ENCODE measurements at places on chromosomes 16 and 17.

GRCh38 chr16:4777339-4778049 is 10.5 kb upstream of the ZNF500 start:
- DNase-seq = no peak

DNA sequence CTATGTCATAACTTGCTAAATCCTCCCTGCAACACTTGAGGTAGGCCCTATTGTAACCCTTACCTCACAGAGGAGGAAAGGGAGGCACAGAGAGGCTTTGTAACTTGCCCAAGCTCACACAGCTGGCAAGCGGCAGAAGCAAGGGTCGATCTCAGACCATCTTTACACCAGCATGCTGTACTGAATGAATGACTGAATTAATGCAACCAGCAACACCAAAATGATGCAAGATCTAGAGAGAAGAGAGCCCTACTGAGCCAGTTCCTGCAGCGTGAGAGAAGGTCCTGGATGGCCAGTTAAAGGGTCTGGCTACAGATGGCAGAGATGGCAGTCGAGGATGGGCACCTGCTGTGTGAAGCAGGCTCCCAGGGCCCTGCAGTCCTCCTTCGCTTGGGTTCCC is 8.2 kb upstream of the KLHL36 start:
- DNase-seq = no peak

DNA sequence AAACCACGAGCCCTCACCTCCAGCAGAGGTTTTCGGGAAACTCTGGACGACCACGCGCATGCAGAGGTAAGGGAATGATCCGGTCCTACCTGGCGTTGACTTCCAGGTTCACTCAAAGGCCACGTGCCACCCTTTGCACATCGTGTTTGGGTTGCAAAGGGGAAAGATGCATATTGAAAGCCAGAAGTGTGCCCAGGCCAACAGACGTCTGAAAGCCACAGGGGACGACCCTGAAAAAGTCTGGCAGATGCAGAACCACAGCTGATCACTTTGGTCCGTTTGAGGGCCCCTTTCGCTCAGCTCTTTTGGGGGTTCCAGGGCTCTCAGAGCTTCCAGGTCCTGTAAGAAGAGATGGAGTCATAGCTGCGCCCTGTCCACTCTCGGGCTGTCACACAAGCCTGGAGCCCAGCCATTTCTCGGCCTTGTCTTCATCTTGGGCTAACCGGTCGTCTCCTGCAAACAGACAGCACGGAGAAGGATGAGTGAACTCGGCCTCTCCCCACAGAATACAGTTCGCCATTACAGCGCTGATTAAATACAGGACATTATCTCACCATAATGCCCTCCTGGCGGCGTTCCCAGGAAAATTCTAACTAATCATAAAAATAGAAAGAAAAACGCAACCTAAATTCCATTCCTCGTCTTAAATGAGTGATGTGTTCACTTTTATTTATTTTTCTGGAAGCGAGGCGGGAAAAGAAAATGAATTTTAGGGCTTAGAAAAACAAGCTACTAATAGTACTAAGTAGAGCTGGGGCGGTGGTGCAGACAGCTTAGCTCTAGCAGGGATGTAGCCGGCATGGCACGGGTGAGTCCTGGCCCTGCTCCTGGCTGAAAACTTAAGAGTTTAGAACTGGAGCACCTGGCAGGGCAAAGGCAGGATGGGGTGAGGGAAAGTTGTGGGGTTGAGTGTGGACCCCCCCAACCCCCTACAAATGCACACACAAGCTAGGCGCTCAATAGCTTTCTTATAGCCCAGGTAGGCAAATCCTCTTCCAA is 45.5 kb upstream of the ZFHX3 start:
- DNase-seq = no peak

DNA sequence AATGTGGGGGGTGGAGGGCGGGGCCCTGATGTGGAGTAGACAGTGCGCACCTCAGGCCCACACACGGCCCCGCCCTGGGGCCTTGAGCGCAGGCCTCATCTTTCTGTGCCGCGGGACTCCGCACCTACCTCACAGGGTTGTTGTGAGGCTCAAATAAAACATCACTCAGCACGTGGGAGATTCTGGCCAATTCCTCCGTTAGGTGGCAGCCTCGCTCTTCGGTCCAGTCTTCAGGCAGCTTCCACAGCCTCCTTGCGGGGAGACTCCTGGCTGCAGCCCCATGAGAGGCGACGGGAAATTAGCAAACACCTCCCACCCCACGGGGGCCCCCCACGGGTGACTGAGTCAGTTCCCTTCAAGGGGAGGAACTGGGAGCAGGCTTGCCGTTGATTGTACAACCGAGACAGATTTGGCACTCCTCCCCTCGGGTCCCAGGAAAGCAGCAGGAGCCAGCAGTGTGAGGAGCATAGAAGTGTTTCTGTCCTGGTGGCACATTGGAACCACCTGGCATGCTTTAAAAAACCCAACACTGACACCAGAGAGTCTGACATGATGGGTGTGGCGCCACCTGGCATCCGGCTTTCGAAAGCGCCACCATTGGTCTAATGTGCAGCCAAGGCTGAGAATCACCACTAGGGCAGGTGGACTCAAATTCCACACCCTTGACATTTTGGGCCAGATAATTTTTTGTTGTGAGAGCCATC is 7.6 kb downstream of the MRM1 start:
- DNase-seq = no peak

GRCh38 chr17:45279898-45280297 is 18.0 kb upstream of the SPATA32 start:
- no peak for DNase-seq

DNA sequence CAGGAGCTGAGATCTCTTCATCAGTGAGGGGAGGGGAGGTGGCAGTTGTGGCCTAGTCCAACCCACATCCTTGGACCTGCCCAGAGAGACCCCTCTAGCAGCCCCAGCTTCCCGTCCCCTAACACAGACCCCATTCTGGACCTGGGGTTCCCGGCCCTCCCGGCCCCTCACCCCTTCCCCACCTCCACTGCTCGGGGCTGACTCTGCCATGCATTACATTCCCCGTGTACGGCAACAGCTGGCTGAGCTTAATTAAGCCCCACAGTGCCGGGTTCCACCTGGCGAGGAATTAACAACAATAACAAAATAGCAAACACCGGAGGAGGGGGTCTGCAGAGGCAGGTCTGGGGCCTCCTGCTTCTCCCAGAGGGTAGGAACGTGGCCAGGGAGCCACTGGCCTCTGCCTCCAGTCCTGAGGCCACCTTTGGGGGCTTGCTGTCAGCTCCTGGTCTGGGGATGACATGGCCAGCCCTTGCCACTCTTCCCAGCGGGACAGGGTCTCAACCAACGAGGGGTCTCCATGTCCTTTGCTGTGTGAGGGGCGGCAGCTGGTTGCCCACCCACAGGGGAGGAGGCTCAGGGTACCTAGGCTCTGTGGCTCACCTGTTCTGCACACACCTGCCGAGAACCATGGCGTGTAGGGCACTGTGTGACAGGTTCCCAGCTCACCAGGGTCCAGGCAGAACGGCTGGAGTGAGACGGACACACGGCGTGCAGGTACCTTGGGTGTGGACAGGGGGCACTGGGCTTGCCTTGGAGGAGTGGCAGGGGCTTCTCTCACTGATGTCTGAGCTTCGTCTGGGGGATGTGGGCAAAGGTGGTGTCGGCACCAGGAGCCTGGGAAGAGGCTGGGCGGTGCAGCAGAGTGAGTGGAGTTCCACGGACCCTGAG is 46.9 kb upstream of the CBFA2T3 start:
- no peak for DNase-seq

DNA sequence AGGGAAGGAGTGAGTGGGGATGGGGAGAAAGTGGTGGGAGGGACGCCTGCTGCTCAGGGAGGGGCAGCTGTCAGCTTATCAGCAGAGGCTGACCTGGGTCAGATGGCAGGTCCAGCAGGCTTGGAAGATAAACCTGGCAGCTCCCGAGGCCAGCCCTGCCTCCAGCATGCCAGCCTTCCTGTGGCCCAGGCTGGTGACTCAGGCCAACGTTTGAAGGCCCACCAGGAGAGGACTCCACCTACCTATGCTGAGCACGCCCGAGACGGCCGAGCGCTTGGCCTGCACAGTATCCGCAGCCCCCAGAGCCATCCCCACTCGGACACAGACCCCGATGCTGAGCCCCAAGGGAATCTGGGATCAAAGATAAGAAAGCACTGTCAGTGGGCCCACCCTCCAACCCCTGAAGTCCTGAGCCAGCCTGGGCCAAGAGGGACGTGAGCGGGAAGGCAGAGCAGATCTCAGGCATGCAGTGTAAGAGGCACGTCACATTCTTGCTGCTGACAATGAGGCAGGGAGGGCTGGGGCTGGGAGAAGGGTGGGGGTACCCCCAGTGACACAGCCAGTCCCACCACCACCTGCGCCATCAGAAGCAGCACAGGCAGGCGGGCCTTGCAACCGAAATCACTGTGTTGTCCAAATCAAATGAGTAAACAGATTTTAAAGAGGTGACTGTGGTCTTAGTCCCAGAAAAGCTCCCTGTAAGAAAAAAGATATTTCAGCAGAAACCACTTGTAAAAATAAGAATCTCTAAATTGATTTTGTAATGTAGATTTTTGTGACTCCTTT is 12.4 kb downstream of the SLC47A2 start:
- DNase-seq = no peak

DNA sequence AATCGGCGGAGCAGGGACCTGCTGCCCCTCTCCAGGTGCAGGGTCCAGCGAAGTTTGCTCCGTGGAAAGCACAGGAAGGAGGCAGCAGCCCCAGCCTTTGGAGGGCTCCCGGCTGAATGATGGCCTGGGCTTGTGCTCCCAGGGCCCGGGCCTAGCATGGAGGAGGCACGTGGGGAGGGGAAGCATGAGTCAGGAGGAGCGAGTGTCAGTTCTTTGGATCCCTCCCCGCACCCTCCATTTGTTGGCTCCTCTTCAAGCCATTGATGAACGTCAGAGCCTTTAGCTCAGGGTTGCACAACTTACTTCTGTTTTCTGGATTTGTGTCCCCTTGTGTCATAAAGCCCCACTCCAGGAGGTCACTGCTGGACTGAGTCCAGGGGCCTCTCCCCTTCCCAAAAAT is 25.8 kb downstream of the TTYH2 start:
- DNase-seq = no peak

GRCh38 chr16:55120826-55121225 is 190.2 kb downstream of the IRX5 start:
- no peak for DNase-seq

- no peak for DNase-seq
These were observed 45.9 kb downstream of the JPH3 start for GRCh38 chr16:87648236-87648635.

- DNase-seq = no peak
These were observed 5.5 kb upstream of the DHRS11 start for GRCh38 chr17:36586138-36586537.

- no peak for DNase-seq
These were observed 1.4 kb downstream of the ZNF668 start for GRCh38 chr16:31072540-31073141.

DNA sequence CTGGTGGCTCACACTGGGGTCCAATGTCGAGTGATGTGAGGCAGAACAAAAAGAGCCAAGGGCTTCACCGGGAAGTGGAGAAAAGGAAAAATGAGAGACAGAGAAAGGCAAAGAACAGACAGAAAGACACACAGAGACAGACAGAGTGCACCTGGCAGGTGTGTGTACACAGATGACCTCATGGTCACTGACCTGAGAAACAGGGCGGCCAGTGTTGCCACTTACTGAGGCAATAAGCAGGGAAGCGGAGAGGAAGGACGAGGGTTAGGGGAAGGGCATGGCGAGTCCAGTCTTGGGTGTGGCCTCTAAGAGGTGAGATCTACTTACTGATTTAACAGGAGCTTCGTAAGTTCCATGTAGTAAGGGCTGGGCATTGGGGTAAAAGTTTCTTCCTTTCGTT is 7.5 kb downstream of the GINS2 start:
- no peak for DNase-seq

GRCh38 chr17:60305141-60305540 is 86.8 kb downstream of the USP32 start:
- DNase-seq = no peak

Data from GM12892 (cell line).